Left hindlimb (tissue), 1 donor: ENCODE measurements at places on chromosomes 13 and 19.

GRCh38 chr19:36009220-36009619, 607 bp upstream of the SYNE4 start:
- peak; percentile 68 for DNase-seq

DNA sequence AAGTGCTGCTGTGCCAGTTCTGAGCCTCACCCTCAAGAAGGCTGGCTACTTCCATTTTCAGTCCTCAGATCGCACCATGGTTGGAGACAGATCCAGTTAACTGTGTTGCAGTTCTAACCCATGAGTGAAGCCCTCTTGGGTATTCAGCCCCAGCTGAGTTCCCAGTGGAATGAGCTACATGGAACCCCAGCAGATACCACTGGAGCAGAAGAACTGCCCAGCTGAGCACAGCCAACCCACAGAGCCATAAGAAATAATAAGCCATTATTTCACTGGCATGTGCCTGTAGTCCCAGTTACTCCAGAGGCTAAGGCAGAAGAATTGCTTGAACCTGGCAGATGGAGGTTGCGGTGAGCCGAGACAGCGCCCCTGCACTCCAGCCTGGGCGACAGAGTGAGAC, 59.9 kb downstream of the LATS2 start:
- DNase-seq: no peak

GRCh38 chr13:36339600-36340155, 6.5 kb downstream of the SPART start:
- DNase-seq: no peak

DNA sequence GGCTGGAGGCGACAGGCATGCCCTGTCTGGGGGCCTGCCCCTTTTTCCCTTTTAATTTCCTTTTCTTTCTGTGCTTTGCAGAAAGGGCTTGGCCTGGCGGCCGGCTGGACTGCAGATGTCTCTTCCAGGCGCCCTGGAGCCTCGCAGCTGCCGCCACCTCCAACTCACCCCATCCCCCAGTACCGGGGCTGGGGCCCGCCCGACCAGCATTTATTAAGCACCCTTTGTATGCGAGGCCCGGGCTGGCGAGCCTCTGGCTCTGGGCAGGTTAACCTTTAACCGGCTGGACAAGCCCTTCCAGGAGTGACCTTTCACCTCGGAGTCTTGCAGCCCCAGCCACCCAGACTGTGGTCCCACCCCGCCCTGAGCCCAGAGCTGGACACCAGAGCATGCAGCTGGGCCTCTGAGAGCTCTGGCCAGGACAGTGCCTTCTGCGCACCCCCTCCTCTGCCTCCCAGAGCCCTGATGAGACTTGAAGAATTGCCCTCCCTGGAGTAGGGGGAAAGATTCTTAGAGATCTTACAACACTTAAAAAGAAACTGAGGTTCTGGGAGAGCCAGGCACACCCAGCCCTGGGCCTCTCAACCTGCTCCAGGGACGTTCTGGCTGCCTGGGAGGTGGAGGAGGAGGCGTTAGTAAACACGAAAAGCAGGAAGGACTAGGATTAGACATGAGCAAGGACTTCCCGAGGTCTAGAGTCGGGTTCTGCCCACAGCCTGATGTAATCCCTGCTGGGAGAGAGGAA, 1.1 kb upstream of the NR2F6 start:
- DNase-seq: no peak

GRCh38 chr13:24215126-24215525, 54.6 kb downstream of the SPATA13 start:
- no peak for DNase-seq

DNA sequence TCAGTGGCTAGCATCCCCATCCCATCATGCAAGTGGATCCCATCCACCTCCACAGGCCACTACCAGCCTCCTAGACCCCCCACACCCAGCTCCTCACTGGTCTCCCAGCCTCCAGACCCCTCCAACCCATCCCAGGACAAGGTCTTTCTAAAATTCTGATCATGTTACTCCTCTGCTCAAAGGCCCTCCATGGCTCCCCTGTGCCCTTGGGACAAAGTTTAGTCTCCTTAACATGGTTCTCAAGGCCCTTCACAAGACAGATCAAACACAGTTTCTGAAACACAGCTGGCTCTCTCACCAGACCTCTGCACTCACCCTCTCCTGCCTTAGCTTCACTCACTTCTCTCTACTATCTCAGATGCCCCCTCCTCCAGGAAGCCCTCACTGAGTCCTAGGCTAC, 9.3 kb downstream of the CEACAM19 start:
- DNase-seq: no peak

- no peak for DNase-seq
Measured at GRCh38 chr19:49997709-49998108, 27.5 kb downstream of the VRK3 start.

DNA sequence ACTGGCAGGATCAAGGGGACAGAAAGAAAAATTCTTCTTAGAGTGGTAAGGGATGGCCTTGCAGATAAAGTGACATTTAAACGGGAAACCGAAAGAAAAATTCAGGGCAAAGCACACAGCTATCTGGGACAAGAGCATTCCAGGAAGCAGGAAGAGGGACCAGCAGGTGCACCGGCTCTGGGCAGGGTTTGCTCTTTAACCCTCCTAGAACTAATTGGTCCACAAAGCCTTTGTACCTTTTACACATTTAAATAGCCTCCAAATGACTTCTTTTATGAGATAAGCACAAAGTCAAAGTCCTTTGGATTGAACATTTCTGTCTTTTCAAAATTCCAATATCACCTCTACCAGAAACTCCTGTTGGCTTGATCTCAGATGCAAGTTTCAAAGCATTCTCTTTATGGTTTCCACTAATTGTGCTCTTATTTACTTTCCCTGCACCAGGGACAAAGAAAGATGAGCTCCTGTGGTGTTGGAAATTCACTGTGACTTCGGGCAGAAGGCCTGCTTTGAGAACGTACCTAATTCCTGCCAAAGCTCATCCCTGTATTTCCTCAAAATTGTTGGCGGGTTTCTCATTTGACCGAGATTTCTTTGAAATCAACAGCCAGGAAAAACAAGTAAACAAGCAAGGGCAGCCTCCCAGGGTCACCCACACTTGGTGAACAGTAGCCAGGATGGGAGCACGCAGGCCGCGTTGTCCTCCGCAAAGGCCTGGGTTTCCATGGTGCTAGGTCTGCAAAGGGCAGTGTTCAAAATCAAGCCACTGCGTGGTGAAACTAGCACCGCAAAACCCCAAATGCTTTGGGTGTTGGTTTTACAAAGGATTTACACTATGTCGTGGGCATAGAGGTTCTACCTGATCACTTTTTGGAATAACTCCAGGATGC, 98.6 kb downstream of the IRS2 start:
- no peak for DNase-seq

DNA sequence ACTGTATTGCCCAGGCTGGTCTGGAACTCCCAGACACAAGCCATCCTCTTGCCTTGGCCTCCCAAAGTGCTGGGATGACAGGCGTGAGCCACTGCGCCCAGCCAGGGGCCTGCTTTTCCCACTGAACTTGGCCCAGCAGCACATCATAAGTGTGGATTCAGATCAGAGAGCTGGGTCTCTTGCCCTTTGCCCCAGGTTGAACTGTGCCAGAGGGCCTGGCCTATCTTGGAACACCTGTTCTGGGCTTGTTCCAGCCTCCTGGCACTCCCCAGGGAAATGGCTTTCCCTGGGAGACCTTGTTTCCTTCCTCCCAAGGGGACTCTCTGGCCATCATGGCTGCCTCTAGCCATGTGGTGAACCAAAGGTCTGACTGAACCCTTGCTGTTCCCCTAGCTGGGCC, 3.4 kb downstream of the CC2D1A start:
- no peak for DNase-seq

DNA sequence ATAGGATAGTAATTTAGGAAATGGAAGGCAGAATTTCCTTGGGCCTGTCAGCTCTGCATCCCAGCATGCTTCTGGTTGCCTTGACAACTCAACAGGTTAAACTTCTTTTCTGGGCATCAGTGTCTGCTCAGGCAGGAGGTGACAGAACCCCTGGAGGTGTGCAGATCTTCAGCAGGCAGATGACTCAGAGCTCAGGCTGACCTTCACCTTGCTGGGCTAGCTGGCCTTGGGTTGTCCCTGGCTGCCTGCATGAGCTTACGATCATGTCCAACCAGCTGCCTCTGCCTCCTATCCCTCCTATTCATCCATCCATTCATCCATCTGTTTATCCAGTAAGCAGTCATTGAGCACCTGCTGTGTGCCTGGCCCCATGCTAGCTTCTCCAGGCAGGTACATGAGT, 81.2 kb upstream of the KCTD15 start:
- no peak for DNase-seq

DNA sequence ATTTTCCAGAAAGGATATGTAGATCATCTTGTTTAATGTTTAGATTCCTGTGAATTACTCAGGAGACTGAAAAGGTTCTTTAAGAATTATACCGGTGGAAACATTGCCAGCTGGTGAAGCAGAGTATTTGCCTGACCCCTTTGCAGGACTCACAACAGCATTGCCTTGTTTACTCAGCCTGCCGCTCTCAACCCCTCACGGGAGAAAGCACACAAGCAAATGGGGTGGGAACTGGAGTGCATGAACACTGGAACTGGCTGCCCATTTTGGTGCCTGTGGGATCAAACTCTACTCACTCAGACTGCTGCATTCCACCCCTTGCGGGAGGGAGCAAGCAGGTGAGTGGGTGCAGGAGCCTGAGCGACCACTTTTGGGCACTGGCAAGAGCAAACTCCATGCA, 804.7 kb upstream of the SLITRK1 start:
- no peak for DNase-seq

DNA sequence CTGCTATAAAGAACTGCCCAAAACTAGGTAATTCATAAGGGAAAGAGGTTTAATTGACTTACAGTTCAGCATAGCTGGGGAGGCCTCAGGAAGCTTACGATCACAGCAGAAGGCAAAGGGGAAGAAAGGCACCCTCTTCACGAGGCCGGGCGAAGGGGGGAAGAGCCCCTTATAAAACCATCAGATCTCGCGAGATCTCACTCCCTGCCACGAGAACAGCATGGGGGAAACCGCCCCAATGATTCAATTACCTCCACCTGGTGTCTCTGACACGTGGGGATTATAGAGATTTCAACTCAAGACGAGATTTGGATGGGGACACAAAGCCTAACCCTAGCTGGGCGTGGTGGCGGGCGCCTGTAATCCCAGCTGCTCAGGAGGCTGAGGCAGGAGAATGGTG, 42.8 kb downstream of the SLC6A16 start:
- DNase-seq: no peak

GRCh38 chr19:40601134-40601974, at the start of gene LTBP4:
Gene LTBP4 (plus strand): TSS chr19:40601369. CDS start chr19:40601388, 19 bp downstream.
- peak; percentile 75 for DNase-seq

DNA sequence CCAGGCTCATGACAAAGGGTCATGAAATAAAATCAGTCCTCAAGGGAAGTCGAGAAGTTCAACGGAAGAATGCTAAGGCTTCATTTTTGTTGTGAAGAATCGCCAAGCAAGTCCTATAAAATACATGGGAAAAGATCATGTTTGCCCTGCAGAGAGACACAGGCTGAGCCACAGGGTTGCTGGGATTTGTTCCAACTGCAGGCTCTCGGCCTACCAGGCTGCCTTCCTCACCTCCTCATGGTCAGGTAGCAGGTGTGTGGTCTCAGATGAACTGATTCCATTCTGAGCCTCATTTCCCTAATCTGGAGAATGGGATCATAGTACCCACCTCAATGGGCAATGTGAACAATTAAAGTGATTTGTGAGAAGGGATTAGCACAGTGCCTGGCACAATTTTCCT, 114.9 kb upstream of the SPATA13 start:
- DNase-seq: no peak

DNA sequence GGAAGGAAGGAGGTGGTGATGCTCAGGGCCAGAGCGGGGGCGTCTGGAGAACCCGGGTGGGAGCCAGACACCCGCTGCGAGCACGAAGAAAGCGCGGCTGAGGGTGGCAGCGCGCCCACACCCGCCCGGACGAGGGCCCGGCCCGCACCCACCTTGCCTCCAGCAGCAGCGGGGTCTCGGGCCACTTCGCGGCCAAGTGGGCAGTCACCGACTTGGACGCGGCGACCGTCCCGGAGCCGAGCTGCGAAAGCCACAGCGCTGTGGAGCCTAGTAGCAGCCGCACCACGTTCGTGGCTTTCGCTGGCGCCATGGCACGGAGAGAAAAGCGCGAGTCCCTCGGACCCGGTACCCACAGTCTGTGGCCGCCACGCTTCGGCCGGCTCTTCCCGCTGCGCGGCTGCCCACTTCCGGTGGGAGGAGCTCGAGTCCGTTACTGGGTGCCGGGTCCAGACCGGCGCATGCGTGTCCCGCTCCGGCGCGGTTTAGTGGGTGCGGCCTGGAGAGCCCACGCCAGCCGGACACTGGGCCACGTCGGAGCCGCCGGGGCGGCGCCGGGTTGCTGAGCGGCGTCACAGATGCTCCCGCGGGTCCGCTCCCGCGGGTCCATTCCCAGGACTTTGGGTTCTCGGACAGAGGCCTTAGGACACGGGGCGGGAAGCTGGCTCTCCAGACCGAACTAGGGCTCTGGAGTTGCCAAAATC, at the start of gene UGGT2:
Gene UGGT2, minus strand, starts transcription at position 399 of the 701 bp plus-strand sequence. Its CDS starts 89 bp downstream, at position 310.
- peak; percentile 96 for DNase-seq

- DNase-seq: no peak
Measured at GRCh38 chr13:99435998-99436397, 65.3 kb upstream of the TM9SF2 start.

- DNase-seq: no peak
Measured at GRCh38 chr13:40706439-40706838, 40.0 kb upstream of the FOXO1 start.

- DNase-seq: no peak
Measured at GRCh38 chr13:111486331-111486730, 165.9 kb downstream of the TEX29 start.

DNA sequence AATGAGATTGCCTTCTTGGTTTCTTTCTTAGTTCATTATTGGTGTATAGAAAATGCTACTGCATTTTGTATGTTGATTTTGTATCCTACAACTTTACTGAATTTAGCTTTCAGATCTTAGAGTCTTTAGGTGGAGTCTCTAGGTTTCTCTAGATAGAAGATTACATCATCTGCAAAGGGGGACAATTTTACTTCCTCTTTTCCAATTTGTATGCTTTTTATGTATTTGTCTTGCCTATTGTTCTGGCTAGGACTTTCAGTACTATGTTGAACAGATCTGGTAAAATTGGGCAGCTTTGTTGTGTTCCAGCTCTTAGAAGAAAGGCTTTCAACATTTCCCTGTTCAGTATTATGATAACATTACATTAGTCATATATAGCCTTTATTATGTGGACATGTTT, 101.0 kb upstream of the SPRY2 start:
- no peak for DNase-seq

DNA sequence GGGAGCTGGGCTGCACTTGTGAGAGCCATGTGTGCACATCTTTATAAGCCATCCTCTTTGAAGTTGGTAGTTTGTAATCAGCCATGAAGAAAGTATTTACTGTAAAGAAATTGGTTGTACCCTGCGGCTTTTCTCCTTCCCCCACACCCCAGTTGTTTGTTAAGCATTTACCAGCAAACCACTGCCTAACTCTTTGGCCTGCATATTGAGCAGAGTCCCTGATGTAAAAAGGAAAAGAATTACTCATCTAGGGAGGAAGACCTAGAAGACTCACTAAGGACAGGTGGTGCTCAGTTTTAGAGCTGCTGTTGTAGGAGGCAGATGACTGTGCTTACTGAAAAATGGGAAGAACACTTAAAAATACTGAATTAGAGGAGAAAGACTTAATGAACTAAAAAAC, 245.3 kb downstream of the PCCA start:
- no peak for DNase-seq
